Esophagus mucosa (tissue), 1 donor: ENCODE measurements at places on chromosomes 5 and 9. TPM values are rescaled to one million over a fixed set of nuclear protein-coding genes. Genes with fewer than 3 reads are reported as not detected.

GRCh38 chr5:168428552-168428951, 57.7 kb upstream of the RARS1 start:
- ATAC-seq, result no peak

Gene ZNG1A
- 24.2 TPM for total RNA-seq

GRCh38 chr9:101030086-101030391, 1.5 kb downstream of the PLPPR1 start:
- ATAC-seq, result no peak

Gene FOXD1
- 0.88 TPM for total RNA-seq

Gene SPTLC1
- 54.6 TPM for total RNA-seq

Gene QRFP
- total RNA-seq, result not detected

- ATAC-seq, result no peak
Measured at GRCh38 chr9:99980598-99980997, 74.1 kb downstream of the STX17 start.

Gene CBY3
- not detected for total RNA-seq

DNA sequence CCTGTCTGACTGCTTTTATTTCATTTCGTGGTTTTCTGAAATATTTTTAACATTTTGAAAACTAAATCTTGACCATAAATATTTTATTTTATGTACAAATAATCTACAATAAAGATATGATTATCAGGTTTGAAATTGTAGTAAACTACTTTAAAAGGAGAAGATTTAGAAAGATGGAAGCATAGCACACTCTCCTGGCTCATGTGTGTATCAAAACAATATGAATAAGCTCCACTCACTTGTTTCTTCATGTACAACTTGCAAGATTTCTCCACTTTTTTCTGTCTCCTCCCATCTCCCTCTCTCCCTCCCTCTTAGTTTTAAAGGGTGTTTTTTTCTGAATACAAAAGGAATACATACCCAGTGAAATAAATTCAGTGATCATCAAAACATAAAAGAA, 15.4 kb upstream of the VPS13A start:
- no peak for ATAC-seq

DNA sequence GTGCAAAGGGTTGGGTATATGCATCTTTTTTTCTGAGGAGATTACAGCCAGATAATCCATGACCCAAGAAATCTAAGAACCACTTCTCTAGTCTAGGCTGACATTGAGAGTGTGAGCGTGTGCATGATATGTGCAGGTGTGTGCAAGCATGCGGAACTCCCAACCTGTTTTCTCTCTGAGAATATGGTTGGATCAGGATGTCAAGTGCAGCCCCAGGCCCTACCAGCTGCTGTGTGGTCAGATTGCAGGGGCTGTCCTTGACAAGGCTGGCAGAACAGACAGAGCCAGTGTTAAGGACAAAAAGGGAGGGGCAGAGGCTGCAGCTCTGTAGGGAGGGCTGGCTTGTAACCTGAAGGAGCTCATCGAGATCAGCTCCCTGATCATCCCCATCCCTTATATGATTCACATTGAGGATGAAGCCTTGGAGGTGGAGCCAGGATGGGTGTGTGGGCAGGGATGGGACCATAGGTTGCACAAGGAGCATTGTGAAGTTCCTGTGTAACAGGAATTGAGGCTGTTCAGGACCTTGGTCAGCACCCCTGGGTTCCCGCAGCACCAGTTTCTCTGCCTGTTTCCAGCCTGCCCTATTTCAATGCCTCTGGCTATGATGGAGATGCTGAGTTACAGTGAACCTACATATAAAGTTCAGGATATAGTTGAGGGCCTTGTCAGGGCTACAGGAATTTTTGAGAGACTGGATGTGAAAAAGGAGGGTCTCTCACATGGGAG, 52.6 kb upstream of the ARAP3 start:
- ATAC-seq, result peak; percentile 91

Gene STPG3
- total RNA-seq, result not detected

- no peak for ATAC-seq
Measured at GRCh38 chr5:129135633-129136032, 41.1 kb downstream of the ISOC1 start.

DNA sequence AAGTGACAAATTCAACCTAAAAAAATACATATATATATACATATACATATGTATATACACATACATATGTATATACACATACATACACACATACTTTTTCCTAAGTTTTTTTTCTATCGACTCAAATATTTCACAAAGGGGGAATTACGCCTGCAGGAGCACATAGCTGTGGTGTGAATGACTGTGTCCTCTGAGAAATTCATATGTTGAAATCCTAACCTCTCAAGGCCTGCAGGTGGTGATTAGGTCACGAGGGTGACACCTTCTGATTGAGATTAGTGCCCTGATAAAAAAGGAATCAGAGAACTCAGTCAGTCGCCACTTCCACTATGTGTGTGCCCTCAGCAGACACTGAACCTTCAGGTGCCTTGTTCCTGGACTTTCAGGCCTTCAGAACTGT, 248.7 kb downstream of the SEMA5A start:
- ATAC-seq, result no peak

GRCh38 chr5:119626086-119626485, 3.3 kb upstream of the FAM170A start:
- no peak for ATAC-seq

DNA sequence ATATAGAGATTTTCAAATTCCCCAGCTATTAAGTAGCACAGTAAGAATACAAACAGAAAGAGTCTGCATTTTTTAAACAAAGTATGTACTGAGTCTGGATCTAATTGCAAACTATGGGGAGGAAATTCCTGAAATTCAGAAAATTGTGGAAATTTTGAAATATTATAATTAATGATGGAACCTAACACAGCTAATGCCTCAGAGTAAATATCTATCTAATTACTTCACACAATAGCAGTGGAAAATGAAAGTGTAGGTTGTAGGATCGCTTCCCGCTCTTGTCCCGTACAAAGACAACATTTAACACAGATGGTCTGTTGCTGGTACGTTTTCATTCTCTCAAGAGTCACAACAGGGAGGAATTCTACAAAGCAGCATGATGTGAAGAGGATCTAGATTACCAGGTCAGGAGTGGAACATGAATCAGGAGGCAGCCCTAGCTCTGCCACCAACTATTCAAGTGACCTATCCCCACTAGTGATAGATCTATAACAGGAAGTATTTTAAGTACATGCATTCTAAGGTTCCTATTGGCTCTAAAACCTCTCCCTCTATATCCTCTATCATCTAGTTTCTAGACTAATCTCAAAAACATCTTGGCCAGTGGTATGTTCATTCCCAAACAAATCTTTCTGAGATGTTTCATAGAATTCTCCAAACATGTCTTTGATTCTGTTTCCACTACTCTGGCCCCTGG, 58.9 kb upstream of the GRAMD2B start:
- ATAC-seq, result no peak

Gene TEX48
- total RNA-seq, result not detected

- no peak for ATAC-seq
Measured at GRCh38 chr9:108783731-108784495, 71.9 kb downstream of the ACTL7B start.

DNA sequence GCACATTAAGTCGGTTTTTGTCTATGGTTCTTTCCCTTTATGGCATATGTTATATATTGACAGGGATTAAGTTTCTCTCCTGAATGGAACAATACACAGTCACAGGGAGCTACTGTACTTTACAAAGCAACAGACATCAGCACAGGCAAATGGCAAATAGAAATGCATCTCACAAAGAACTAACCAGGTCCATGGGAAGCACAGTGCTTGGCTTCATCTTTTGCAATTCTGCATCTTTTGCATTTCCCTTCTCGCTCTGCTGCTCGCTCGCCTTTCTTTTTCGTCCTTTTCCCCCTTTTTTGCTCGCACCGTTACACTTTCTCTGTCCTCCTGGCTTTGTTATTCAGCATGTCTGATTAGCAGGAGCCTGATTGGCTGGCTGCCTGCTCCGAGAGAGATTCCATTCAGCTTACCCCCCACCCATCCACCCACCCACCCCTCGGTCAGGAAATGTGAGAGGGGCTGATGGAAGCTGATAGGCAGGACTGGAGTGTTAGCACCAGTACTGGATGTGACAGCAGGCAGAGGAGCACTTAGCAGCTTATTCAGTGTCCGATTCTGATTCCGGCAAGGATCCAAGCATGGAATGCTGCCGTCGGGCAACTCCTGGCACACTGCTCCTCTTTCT, at the start of gene ADAMTSL1:
Gene ADAMTSL1 (plus strand): TSS at position 502 of the 628 bp plus-strand sequence. CDS start 80 bp downstream, at position 582.
- peak; percentile 33 for ATAC-seq

- no peak for ATAC-seq
Measured at GRCh38 chr9:134568116-134568515, 73.5 kb upstream of the COL5A1 start.

Gene KYAT1
- 3.7 TPM for total RNA-seq

Gene CCNJL
- 2.6 TPM for total RNA-seq
